GM23248 (cell line): ENCODE measurements at places on chromosomes 11 and 22.

DNA sequence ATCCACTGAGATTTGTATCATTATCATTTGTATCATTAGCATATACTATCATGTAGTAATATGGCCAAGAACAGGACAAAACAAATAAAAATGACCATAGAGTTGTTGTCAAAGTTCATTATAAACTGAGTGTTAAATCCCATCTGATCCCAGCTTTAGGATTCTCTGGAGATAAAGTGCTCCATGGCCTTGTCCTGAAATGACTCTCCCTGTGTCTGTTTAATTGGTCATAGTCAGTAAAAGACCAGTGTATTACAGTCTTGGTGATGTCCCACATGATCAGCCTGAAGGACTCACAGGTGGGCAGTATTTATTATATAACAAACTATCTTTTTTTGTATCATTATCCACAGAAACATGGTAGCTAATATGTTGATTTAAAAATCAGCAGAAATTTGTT, 361.6 kb downstream of the TMEM135 start:
- DNase-seq, result no peak

DNA sequence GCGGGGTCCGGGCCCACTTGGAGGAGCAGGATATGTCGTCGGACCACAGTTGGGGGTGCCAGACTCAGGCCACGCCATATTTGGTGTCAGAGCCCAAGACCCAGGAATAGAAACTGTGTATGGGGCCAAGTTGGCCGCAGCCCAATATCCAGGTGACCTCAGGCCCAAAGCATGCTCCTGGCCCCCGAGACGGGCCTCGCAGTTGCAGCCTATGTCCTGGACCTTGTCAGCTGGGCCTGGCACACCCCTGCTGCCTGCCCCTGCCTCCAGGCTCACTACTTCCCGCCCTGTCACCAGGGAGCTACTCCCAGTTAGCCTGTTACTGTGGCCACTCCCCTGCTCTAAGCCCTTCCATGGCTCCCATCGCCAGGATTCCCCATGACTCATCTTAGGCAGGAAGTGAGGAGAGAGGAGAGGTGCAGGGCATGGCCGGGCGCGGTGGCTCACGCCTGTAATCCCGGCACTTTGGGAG, 23.1 kb downstream of the A4GALT start:
- DNase-seq, result peak; percentile 77

- DNase-seq, result no peak
Observed at GRCh38 chr11:132579136-132579535, 953.2 kb downstream of the OPCML start.

DNA sequence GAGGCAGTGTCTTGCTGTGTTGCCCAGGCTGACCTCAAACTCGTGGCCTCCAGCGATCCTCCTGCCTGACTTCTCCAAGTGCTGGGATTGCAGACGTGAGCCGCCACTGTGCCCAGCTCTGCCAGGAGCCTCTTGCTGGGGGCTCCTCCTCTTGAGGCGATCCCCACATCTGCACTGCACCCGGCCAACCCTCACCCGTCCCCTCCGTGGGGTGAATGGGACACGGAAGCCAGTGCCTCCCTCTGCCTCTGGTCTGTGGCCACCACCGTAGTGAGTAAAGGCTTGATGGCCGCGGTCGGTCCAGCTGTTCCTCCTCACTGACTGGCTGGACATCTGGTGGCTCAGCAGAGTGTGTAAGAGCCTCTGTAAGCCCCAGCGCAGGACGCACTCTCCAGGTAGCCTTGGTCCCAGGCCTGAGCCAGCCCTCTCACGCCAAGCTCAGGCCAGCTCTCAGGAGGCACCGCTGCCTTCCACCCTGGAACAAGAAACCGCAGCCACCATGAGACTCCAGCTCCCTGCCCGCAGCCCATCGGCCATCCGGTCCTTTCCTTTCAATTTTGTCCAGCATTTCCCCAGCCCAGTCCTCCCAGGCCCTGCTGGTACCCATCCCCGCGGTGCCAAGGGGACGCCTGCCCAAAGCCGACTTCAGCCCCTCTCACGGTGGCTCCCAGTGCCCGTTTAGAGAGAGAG, 100.3 kb downstream of the BRD1 start:
- DNase-seq, result no peak
